GM04503 (cell line): ENCODE measurements at places on chromosomes 1 and 21.

DNA sequence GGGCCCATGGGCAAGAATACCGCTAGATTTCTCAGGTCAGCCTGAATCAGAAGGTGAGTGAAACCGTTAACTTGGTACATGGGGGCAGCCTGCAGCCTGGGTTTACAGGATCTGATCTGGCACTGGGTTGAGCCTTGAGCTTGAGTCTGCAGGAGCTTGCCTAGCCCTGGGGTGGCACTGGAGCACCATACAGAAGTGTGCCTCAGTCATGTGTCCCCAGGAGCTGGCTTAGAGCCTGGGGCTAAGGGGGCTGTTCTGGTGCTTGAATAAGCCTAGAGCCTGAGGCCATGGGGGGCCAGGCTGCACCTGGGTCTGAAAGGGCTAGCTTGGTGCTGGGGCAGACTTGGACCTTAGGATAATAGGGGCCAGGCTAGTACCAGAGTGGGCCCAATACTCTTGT, 457.2 kb upstream of the PBX1 start:
- DNase-seq = no peak

DNA sequence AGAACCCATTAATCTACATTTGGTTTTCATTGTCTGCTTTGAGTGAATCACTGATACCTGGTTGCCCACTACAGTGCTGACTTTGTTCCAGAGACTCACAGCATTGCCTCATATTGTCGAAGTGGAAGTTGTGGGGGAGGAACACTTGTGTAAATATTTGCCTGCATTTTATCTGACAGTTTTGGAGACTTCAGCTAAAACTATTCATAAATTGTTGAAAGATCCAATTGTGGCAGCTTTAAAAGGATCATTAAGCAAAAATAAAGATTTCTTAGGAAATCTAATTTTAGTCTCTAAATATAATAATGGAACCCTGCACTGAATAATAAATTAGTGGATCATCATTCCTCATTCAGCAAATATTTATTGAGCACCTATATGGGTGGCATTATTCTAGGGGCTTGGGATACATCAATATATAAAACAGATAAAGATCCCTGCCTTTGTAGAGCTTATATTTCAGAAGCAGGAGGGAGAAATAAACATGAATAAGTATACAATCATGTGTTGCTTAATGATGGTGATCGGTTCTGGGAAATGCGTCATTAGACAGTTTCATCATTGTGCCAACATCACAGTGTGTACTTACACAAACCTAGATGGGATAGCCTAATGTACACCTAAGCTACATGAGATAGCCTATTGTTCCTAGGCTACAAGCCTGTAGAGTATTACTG, 73.5 kb downstream of the OSBPL9 start:
- no peak for DNase-seq

DNA sequence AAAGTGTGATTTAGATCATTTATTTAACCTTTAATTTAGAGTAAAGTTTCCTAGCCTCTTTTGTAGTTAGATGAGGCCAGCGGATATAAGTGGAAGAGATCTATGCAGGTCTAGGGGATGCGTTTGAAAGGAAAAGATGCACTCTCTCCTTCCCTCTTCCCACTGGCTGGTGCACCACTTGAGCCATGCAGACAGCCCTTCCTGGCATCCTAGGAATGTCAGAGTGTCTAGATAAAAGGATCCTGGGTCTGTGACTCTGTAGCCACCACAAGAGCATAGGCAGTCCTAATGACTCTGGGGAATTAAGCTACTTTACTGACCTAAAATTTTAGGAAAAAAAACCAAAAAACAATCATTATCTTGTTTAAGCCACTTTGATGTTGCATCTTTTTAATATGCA, 16.0 kb upstream of the STUM start:
- no peak for DNase-seq

DNA sequence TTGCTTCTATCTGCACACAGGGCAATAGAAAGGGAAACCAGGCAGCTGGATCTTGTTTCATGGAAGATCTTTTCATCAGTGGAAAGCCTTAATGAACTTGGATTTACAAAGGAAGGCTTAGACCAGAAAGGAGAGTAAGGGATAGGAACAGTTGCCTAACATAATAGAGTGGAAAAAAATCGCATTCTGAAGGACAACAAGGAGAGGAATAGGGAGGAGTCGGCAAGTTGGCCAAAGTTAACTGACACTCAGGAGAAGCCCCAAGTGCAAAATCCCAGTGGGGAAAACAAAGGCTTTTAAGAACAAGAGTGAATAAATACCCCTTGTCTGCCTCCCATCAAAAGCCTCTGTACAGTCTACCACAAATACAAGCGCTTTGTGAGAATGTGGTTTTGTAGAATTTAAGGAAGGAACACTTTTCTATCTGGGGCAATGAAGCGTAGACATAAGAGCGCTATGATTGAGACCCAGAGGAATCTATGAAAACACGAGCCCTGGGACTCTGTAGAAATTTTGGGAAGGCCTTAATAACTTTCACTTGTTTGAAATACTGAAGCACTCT, 74.1 kb downstream of the ZNF648 start:
- no peak for DNase-seq

DNA sequence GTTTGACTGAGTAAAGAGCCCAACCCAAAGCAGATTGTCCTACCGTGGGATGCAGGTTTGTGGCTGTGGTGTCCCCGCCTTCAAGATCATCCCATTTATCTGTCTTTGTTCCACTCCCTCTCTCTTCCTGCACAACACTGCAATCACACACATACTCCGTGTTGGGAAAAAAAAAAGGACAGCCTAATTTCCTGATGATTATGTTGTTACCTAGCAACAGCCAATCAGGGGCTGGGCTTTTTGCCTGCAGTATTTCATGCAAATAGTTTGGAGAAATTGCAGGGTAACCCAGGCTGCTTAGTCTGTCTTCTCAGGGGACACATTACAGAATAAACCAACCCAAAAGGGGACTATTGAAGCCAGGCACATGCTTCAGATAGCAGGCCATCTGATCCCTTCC, 38.3 kb downstream of the PHC2 start:
- DNase-seq = no peak

- DNase-seq = no peak
Observed at GRCh38 chr1:230345139-230345885, 80.8 kb downstream of the PGBD5 start.

- no peak for DNase-seq
Observed at GRCh38 chr1:55164906-55165305, 50.3 kb downstream of the USP24 start.

GRCh38 chr1:17826165-17826488, 71.0 kb downstream of the ACTL8 start:
- DNase-seq = no peak

GRCh38 chr21:26072666-26073615, 97.6 kb downstream of the APP start:
- DNase-seq = peak; percentile 44

GRCh38 chr1:85133565-85134159, 67.2 kb downstream of the SYDE2 start:
- no peak for DNase-seq

DNA sequence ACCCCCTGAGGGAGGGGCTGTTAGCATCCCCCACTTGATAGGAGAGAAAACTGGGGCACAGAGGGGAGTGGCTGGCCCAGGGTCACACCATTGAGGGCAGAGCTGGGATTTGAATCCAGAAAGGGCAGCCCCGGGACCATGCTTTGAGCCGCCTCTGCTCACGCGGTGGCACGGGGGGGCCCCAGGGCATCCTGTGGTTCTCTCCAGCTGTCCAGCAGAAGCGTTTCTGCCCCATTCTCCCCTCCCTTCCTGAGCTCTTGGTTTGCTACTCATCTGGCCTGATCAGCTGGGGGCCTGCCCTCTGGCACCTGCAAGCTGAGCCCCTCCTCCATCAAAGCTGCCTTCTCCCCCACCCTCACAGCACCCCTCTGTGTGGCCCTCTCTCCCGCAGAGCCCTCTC, 37.5 kb downstream of the FBXO2 start:
- DNase-seq = no peak

GRCh38 chr1:204419064-204419403, 7.4 kb upstream of the PPP1R15B start:
- no peak for DNase-seq

GRCh38 chr1:2405588-2406295, 6.6 kb downstream of the PEX10 start:
- no peak for DNase-seq

DNA sequence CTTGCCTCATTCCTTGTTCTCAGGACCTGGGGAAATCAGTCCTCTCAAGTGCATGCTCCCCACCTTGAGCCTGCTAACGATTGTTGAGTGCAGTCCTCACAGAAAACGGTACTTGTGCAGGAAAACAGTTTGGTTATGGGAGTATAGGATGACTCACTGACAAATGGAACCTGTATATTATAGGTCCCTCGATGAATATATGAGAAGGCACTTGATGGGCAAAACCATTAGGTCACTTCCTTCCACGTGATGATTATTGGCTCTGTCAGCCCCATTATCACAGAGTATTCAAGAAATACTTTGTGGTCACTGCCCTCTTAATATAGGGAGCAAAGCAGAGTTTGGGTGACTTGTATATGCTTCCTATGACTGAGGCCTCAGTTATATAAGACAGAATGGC, 6.2 kb downstream of the CCDC17 start:
- no peak for DNase-seq

GRCh38 chr1:234583755-234584419, 26.1 kb downstream of the IRF2BP2 start:
- DNase-seq = no peak

DNA sequence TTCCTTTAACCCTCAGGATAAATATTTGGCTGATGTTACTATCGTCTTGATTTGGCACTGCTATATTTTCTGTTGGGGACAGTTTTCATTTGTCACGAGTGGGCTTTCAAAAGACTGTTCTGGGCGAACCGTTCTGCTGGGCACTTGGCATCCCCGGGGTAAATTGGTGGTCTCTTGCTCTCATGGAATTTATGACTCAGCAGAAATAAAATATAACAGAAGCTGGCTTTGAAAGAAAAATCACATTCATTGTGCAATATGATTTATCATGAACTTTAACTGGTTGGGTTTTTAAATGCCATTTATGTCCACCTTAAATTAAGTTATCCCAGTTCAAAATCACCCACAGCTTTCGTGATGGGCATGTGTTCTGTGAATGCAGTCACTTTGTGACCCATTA, 147.3 kb downstream of the KAZN start:
- no peak for DNase-seq

DNA sequence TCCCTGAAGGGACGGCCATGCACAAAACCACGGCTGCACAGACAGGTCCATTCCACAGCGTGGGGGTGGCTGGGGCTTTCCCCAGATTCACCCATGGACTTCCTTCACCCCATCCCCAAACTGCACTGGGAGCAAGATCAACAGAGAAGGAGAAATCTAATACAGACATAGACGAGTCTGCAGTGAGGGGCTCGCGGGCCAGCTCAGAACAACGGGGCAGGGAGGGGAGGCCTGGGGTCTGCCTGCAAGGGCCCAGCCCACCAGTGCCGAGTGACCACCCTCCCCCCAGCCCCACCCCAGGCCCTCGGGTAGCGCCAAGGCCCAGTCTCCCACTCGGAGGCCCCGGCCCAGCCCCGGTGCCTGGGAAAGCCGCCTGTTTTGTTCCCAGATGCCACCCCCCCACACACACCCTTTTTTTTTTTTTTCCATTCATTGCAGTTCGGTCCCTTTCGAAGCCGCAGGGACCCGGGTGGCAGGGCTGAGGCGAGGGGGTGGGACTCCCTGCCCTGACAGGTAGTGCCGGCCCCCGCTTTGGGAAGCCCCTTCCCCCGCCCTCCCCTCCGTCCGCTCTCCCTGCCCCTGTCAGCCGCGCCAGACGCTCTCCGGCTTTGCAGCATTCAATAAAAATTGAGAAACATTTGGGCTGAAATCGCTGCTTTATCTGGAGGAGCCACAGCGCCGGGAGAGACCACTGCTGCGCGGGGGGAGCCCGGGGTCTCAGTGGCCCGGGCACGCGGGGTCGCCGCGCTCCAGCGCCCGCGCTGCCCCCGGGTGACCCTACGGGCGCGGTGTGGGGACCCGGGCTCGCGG, 543 bp upstream of the EPHB2 start:
- no peak for DNase-seq

- no peak for DNase-seq
Observed at GRCh38 chr1:7119156-7119555, 333.9 kb downstream of the CAMTA1 start.
